ENCODE measurements at places on chromosomes 1 and 21. TPM values are rescaled to one million over a fixed set of nuclear protein-coding genes. Genes with fewer than 3 reads are reported as not detected.

GRCh38 chr1:45848097-45848496, 44.7 kb downstream of the MAST2 start:
- no peak for DNase-seq

- no peak for DNase-seq
These were observed 37.6 kb downstream of the DDAH1 start for GRCh38 chr1:85427331-85427730.

GRCh38 chr1:236685205-236685916, 938 bp upstream of the ACTN2 start:
- no peak for DNase-seq

DNA sequence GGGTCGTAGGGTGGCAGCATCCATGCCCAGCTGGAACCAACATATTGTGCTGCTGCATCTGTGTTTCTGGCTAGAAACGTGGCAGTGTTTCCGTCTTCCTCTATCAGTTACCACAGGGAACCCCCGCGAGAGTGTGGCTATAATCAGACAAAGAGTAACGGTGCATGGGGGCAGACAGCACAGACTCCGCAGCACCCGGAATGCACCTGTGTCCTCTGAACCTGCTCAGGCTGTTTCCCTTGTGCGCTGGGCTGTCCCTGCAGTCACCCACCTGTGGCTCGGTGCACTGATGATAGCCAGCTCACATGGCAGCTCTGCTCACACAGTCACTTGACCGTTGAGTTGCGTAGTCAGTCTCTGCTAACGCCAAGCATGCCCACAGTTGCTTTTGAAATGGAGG, 11.4 kb upstream of the PCBP3 start:
- no peak for DNase-seq

OR2L3 gene
- total RNA-seq: 0.06 TPM

- no peak for DNase-seq
These were observed 495 bp downstream of the SYNC start for GRCh38 chr1:32701951-32702598.

- DNase-seq: no peak
These were observed 27.5 kb downstream of the ATP8B2 start for GRCh38 chr1:154352581-154353459.

CSF3R gene
- total RNA-seq: 2.6 TPM

- no peak for DNase-seq
These were observed 49.3 kb downstream of the AZIN2 start for GRCh38 chr1:33130297-33130696.

MTX1 gene
- 29.0 TPM for total RNA-seq

DDAH1 gene
- total RNA-seq: 8.3 TPM

- no peak for DNase-seq
These were observed 5.8 kb upstream of the TGFB2 start for GRCh38 chr1:218339267-218339831.

KRTAP22-1 gene
- total RNA-seq: not detected

DNA sequence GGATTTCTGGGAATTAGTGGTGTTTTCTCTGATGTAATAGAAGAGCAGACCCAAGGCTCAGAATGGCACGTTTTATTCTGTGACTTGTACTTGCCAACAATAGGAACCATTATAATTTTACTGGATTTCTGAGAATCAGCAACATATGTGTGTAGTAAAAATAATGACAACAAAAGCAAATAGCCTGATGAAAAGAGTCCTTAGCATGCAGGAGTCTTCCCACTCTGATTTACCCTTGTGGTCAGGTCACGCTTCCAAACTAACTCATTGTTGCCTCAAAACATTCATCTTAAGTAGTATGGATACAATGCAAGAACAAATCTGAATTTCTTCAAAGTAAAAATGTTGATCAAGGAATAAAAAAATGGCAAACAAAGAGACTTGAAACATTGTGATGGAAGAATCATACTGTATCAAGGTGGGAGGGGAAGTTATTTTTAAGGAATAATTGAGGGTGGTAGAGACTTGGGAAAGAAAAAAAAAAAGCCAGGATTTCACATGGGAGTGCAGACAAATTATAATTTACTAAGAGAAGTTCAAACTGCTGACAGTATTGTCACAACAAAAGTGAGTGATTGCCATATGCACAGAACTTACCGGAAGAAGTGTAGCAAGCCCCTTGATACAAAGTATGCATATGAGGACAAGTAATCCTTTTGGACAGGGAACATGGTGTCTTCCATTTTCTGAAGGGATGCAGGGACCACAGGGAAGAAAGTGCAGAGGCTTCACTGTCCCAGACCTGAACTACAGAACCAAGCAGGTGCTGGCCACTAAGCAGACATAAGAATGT, 31.2 kb upstream of the RGL1 start:
- no peak for DNase-seq

RHD gene
- total RNA-seq: not detected

- DNase-seq: peak; percentile 100
These were observed 1.3 kb upstream of the DNAJC16 start for GRCh38 chr1:15525050-15526020.

RPS6KA1 gene
- total RNA-seq: 36.9 TPM

SELENBP1 gene
- 36.7 TPM for total RNA-seq

HAO2 gene
- total RNA-seq: 0.30 TPM

- DNase-seq: no peak
These were observed 195.7 kb downstream of the ROR1 start for GRCh38 chr1:63969441-63969901.

DNA sequence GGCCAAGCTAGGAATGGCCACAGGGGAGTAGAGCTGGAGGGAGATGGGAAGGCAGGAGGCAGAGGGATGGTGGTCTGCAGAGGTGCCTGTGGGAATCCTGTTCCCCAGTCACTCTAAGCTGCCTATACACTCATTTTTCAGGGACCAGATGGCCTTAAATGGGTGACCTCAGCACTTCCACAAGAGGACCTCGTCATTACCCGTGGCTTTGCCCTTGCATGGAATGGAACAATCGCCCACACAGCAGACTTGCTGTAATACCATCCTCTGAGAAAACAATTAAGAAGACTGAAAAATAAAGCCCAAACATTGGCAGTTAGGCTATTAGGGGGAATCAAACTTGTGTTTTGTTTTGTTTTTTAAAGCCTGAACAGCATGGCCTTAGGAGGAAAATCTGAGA, 12.9 kb upstream of the TNN start:
- no peak for DNase-seq

DNA sequence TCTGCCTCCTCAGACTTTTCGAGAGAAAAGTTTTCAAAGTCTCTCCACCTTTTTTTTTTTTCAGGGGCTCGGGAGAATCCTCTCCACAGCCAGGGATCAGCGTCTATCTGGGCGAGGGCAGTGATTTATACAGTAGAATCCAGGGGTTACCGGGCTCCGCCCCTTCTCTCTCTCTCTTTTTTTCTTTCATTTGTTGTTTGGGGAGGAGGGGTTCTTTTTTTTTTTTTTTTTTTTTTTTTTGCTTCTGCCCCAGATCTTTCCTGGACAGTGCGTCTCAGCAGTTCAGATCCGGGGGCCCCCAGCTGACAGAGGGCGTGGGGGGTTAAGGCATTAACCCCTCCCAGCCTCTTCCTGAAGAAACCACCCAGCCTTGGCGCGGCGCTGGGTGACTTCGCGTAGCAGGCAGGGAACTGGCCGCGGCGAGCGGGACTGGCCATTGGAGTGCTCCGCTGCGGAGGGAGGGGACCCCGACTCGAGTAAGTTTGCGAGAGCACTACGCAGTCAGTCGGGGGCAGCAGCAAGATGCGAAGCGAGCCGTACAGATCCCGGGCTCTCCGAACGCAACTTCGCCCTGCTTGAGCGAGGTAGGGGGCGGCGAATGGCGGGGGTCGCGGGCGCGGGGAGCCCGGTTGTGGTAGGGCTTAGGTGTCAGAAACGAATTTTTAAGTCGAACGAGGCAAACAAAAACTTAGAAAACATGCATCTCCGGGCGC, at the start of gene S1PR1:
TSS of gene S1PR1 (plus strand) at position 504 of the 713 bp plus-strand sequence. CDS start 1,966 bp downstream, outside the sequence.
- DNase-seq: peak; percentile 92

DNA sequence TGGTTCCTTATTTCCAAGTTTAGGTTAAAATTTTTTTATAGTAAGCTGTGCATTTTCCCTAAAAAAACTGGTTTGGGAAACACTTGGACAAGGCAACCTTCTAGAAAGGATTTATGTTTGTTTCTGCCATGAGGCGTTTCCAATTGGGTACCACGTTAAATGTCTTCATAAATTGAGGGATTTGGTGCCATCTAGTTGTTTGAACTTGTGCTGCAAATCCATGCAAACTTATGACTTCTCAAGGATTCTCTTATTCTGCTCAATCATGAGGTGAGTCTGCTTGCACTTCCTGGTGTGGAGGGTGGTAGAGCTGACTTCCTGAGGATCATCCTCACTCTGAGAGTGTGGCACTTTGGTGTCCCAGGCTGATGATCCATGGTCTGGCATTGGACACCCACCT, 123.3 kb downstream of the PCNX2 start:
- no peak for DNase-seq

A3GALT2 gene
- total RNA-seq: not detected

- peak; percentile 91 for DNase-seq
These were observed at the start of gene LBR for GRCh38 chr1:225427235-225428067. TSS of gene LBR (minus strand) at chr1:225428038. CDS start at chr1:225424075, 3,963 bp downstream.

DNA sequence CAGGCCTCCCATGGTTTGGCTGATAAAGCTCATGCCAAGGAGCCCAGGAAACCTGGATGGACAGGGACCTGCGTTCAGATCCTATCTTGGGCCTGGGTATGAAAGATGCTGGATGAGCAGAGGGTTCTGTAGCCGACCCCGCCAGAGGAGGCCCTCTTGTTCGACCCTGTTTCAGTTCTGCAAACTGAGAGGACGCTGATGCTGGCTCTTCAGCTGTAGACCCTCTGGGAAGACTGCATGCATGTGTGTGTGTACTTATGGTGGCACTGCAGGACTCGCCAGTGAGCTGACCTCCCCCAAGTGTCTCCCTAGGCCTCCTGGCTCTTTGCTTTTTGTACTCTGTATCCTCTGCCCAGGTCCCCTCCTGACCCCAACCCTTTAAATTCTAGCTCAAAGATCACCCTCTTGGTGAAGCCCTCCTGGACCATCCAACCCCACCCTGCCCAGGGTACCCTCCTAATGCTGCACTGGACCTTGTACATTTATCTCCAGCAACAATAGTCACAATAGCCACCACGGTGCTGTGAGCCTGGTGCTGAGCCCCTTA, 1.6 kb downstream of the EPS8L3 start:
- DNase-seq: peak; percentile 50

Data from lower leg skin (tissue), 4 donors.